ENCODE measurements at places on chromosomes 6 and 20. TPM values are rescaled to one million over a fixed set of nuclear protein-coding genes. Genes with fewer than 3 reads are reported as not detected.

Gene CCDC170
- not detected for total RNA-seq

GRCh38 chr6:27592481-27593199, 119.7 kb upstream of the ZNF184 start:
- DNase-seq: peak; percentile 87

Gene FAM217A
- total RNA-seq: not detected

Gene GPX5
- not detected for total RNA-seq

- DNase-seq: peak; percentile 96
Observed at GRCh38 chr20:45061244-45061643, 39.7 kb downstream of the KCNS1 start.

DNA sequence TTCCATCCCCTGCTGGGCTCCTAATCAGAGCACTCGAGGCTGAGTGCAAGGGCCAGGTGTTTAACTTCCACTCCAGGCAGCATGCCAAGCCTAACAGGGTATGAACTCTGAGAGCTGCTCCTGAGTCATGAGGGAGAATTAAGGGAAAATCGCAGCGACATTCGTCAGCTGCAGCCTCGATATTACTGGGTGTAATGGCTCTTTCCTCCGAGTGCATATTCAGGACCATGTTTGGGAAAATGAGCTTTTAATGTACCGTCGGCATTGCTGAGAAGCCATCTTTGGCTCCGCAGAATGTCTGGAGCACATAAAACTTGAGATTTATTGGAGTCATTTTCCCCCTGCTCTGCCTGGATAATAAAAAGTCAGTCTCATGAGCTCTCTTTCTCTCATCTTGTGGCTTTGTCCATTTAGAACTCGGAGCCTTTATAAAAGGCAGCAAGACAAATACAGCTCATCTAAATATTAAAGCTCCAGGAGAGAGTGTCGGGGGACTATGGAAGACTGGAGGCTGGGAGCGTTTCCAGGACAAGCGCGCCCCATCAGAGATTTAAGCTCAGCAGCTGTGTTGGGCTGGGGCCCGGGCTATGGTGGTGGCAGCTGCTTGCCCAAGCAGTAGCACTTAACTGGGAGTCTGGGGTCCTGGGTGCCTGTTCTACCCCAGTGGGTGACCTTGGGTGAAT, 103.7 kb downstream of the TOX2 start:
- DNase-seq: peak; percentile 95

GRCh38 chr20:45322952-45323383, 14.9 kb upstream of the MATN4 start:
- DNase-seq: peak; percentile 45

- no peak for DNase-seq
Observed at GRCh38 chr6:87617405-87617804, 27.5 kb downstream of the ORC3 start.

DNA sequence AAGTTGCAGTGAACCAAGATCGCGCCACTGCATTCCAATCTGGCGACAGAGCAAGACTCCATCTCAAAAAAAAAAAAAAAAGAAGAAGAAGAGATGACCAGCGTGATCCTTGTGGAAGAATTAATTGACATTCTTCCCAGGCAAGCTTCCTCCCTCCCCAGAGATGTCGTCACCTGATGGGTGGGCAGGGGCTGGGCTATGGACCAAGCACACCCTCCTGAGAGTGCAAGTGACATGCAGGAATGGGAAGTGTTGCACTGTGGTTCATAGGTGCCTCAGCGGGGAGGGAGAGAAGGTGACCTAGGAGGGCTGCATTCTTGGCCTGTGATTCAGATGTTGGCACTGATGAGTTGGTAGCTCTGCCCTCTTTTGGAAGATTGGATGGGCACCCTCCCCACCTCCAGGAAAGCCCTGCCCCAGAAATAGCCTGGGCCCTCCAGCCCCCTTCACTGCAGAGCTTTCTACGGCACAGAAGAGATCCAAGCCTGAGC, 37.8 kb downstream of the TAF8 start:
- DNase-seq: peak; percentile 86
